ENCODE measurements at places on chromosomes 1 and 21.
A peak's percentile ranks its signal among the peaks of the same experiment; 100 is the strongest.

DNA sequence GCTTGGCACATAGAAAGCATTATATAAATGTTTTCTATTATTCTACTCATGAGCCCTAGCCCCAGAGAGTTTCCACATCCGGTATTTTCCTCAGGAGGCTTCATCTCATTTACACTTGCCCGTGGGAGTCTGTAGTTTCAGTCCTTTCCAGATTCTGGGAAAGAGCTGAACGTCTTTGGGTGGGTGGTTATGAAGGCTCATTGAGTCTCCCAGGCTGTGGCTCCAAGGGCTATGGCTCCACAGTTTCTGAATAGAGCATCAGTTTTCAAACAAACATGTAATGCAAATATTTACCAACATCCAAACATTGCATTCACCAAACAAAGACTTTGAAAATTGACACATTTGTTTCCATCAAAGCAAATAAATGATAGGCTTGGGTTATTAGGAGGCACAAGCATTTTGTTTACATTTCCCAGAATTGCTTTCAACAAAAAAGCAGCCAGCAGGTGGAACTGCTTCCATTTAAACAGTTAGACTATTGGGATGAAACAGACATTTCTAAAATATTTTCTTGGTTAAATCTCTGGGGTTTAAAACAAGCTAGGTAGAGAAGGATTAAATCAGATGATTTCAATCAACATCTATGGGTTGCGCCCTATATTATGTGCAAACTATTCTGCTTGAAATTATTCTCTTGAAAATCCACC is 1.3 kb upstream of the LEMD1 start:
- H3K4me3 ChIP-seq: no peak overlapping the region
- peaks cover 22% of the 10 kb centered on the region for H3K27me3 ChIP-seq
- no peaks in the 10 kb centered on the region for H3K36me3 ChIP-seq
- no peak overlapping the region for H3K27ac ChIP-seq

GRCh38 chr1:65002508-65003315 is 36.4 kb upstream of the JAK1 start:
- peaks cover 2% of the 10 kb centered on the region for H3K36me3 ChIP-seq
- peaks cover 1% of the 10 kb centered on the region for H3K27me3 ChIP-seq
- H3K4me3 ChIP-seq: peak overlapping the region; percentile 57
- peaks cover 27% of the 10 kb centered on the region for H3K4me1 ChIP-seq
- H3K27ac ChIP-seq: peak overlapping the region; percentile 67

GRCh38 chr1:203025686-203026030 is 633 bp upstream of the PPFIA4 start:
- peaks cover 17% of the 10 kb centered on the region for H3K4me1 ChIP-seq
- peak overlapping the region; percentile 46 for H3K4me3 ChIP-seq
- DNase-seq: no peak
- peak overlapping the region; percentile 82 for H3K27ac ChIP-seq
- peaks cover 10% of the 10 kb centered on the region for H3K27me3 ChIP-seq

DNA sequence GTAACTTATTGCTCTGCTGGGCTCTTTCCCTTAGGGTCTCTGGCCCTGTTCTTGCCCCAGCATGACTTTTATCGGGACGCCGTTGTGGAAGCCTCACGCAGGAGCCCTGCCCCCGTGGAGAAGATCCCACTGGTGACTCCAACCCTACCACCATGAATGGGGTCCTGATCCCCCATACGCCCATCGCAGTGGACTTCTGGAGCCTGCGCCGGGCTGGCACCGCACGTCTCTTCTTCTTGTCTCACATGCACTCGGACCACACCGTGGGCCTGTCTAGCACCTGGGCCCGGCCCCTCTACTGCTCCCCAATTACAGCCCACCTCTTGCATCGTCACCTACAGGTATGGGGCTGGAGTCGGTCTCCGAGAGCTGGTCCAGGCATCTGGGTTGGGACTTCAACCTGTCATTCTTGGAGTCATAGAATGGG is 322 bp downstream of the DCLRE1B start:
- DNase-seq: peak; percentile 54
- peaks cover 45% of the 10 kb centered on the region for H3K4me1 ChIP-seq
- H3K4me3 ChIP-seq: peak overlapping the region; percentile 88
- peak overlapping the region; percentile 99 for H3K27ac ChIP-seq
- no peaks in the 10 kb centered on the region for H3K27me3 ChIP-seq
- peaks cover 49% of the 10 kb centered on the region for H3K36me3 ChIP-seq

GRCh38 chr1:55428944-55429931 is 214.1 kb upstream of the USP24 start:
- no peaks in the 10 kb centered on the region for H3K36me3 ChIP-seq
- H3K4me1 ChIP-seq: no peaks in the 10 kb centered on the region
- H3K27me3 ChIP-seq: peaks cover 23% of the 10 kb centered on the region

- no peak overlapping the region for H3K4me3 ChIP-seq
- no peak overlapping the region for H3K27ac ChIP-seq
These were observed 4.4 kb downstream of the SSBP3 start for GRCh38 chr1:54401799-54402198.

- no peak overlapping the region for H3K27ac ChIP-seq
- H3K4me3 ChIP-seq: no peak overlapping the region
- DNase-seq: no peak
These were observed 722 bp upstream of the PODN start for GRCh38 chr1:53061123-53061858.

DNA sequence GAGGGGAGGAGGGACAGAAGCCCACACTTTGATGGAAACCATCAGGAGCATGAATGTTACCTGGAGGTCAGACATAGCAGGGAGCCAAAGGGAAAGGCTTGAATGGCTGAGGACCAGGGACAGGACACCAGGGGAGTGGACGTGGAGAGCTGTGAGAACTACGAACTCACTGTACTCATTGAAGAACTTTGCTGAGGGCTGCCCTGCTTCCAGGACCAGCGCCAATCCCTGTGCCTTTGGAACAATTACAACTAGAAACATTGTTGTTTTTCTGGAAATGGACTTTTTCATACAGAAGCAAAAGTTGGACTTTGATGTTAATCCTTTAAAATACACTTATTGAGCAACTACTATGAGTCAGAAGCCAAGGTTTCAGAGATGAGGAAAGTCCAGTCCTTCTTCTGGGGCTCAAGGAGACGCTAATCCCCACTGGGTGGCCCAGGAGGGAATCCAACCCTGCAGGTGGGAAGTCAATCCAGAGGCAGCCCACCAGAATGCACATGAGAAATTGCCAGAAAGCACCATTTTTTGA is 12.9 kb downstream of the TSPAN2 start:
- peaks cover 2% of the 10 kb centered on the region for H3K27me3 ChIP-seq
- DNase-seq: no peak
- no peak overlapping the region for H3K27ac ChIP-seq
- no peaks in the 10 kb centered on the region for H3K36me3 ChIP-seq

DNA sequence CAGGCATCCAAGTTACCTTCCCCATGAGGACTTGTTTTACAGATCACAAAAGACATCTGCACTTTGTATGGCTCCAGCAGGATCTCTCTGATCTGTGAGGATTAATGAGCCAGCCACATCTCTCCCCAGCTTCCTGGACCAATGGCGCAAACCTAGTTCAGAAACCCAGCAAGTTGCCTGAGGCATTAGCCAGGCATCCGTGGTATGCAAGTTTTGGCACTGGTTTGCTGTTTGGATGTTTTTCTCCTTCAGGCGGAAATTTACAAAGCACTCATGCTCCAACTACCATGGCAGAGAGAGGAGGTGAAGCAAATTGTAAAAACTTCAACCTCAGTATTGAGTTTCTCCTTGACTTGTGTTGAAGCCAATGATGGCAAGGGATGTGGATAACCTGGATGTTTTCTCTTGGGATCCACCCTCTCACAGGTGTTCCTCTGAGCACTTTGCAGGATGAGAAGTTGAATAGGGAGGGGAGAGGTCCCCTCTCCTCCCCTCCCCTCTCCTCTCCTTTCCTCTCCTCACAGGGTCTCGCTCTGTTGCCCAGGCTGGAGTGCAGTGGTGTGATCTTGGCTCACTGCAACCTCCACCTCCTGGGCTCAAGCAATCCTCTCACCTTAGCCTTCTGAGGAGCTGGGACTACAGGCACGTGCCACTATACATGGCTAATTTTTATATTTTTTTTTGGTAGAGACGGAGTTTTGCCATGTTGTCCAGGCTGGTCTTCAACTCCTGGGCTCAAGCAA is 25.6 kb upstream of the ENO1 start:
- H3K27ac ChIP-seq: peak overlapping the region; percentile 68
- H3K36me3 ChIP-seq: peaks cover 26% of the 10 kb centered on the region
- H3K4me1 ChIP-seq: peaks cover 57% of the 10 kb centered on the region

DNA sequence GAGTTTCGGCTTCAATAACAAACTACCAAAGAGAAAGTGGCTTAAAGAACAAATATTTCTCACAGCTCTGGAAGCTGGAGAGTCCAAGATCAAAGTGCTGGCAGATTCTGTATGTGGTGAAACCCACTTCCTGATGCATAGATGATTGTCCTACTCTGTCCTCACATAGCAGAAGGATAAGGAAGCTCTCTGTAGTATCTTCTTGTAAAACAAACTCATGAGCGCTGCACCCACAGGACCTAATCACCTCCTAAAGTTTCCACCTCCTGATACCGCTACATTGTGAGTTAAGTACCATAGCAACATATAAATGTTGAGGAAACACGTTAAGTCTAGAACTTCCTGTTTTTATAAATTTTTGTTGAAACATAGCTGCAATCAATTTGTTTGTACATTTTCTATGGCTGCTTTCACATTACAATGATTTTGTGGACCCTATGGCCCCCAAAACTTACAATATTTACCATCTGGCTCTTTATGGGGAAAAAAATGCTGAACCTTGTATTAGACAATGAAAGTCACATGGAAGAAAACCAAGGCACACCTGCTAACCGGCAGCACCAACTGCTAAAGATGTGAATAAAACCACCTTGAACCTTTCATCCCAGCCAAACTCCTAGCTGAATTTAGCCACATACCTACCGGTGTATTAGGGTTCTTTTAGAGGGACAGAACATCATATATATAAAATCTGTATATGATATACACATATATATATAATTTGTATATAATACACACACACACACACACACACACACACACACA is 1423.4 kb downstream of the NCAM2 start:
- peak overlapping the region; percentile 35 for H3K27ac ChIP-seq
- no peaks in the 10 kb centered on the region for H3K27me3 ChIP-seq
- peak overlapping the region; percentile 11 for H3K4me3 ChIP-seq
- H3K4me1 ChIP-seq: peaks cover 10% of the 10 kb centered on the region
- no peaks in the 10 kb centered on the region for H3K36me3 ChIP-seq
- peak; percentile 25 for DNase-seq

- no peak overlapping the region for H3K4me3 ChIP-seq
- peaks cover 3% of the 10 kb centered on the region for H3K27me3 ChIP-seq
- DNase-seq: no peak
- no peak overlapping the region for H3K27ac ChIP-seq
- no peaks in the 10 kb centered on the region for H3K36me3 ChIP-seq
These were observed 183.6 kb downstream of the FOXD2 start for GRCh38 chr1:47621483-47621882.

DNA sequence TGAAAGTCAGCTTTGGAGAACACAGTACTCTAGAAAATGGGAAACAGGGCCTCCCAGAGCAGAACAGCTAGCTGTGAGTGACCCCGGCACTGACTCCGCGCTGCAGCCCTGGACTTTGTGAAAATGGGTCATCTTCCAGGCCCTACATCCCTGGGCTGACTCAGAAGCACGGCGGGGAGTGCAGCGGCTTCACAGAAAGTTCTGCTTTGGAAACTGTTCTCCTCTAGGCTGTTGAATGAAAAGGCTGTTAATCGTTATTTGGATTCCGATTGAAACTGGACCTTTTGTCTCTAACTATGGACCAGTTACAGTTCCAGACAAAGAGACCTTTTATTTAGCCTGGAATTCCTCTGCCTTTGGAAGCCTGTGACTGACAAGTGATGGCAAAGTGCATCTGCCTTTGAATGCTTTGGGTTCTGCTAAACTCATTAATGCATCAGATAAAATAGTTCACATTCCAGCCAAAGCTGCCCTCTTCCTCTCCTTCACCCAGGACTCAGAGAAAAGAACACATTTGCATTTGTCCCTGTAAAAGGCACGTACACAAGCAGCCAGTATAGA is 144.9 kb upstream of the HOOK1 start:
- DNase-seq: no peak
- H3K27ac ChIP-seq: no peak overlapping the region
- no peaks in the 10 kb centered on the region for H3K27me3 ChIP-seq
- H3K36me3 ChIP-seq: no peaks in the 10 kb centered on the region
- H3K4me3 ChIP-seq: no peak overlapping the region

- peaks cover 67% of the 10 kb centered on the region for H3K4me1 ChIP-seq
- no peak overlapping the region for H3K4me3 ChIP-seq
- H3K36me3 ChIP-seq: peaks cover 6% of the 10 kb centered on the region
- peak overlapping the region; percentile 62 for H3K27ac ChIP-seq
- H3K27me3 ChIP-seq: no peaks in the 10 kb centered on the region
These were observed 109.6 kb downstream of the SLC45A1 start for GRCh38 chr1:8427493-8427892.

GRCh38 chr1:91650764-91651163 is 150.1 kb downstream of the CDC7 start:
- H3K27ac ChIP-seq: no peak overlapping the region
- no peaks in the 10 kb centered on the region for H3K36me3 ChIP-seq
- H3K4me3 ChIP-seq: no peak overlapping the region

DNA sequence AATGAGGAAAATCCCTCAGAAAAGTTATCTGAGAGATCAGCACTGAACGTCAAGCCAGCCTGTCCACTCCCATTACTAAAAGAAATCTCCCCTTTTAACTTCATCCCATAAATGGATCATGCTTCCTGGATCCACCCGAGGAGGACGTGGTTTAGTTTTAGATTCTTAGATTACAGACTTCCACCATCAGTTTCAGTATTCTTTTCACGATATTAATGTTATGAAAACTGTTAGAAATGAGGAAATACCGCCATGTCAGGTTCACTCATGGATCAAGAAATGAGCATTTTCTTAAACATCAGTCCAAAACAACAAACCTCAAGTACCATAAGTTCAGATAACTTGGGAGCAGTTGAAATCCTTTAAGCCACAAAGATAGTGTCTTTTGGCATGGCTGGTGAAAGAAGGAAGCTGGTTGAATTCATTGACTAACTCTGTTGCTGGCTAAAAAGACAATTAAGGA is 49.8 kb downstream of the NFIA start:
- no peaks in the 10 kb centered on the region for H3K27me3 ChIP-seq
- H3K4me3 ChIP-seq: no peak overlapping the region
- DNase-seq: no peak
- H3K36me3 ChIP-seq: no peaks in the 10 kb centered on the region

DNA sequence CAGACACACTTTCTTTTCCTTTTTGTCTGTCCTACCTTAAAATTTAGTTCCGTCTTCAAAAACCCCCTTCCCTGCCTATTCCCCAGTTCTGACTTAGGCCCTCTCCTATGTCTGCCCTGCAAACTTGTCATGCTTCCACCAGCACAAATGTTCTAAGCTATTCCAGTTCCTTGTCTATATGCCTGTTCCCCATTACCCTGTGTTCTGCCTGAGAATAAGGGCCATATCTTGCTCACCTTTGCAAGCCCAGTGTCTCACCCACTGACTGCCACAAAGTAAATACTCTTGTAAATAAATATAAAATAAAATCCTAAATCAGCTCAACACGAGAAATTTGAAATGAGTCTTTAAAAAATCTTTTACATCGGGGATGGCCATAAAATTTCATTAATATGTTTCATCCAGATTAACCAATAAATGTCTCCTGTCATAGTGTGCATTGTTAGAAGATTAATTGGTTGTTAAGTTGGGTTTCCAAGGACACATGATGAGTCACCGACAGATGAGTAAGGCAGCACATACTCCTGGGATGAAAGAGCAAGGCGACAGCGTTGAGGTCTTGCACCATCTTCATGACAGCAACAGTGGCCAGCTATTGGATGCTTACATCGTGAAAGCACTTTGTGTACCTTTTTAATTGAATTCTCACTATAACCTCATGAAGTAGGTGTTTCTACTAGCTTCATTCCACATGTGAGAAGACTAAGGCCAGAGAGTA is 92.6 kb upstream of the NGF start:
- H3K36me3 ChIP-seq: no peaks in the 10 kb centered on the region
- H3K4me1 ChIP-seq: no peaks in the 10 kb centered on the region
- H3K4me3 ChIP-seq: no peak overlapping the region
- H3K27me3 ChIP-seq: peaks cover 6% of the 10 kb centered on the region
